Activated naive CD4-positive, alpha-beta T cell (primary cell): ENCODE measurements at places on chromosomes 7 and 10.

- no peak for DNase-seq
Measured at GRCh38 chr10:61708846-61709245, 46.1 kb downstream of the CABCOCO1 start.

- no peak for DNase-seq
Measured at GRCh38 chr7:116938678-116939077, 14.6 kb upstream of the ST7 start.

GRCh38 chr7:158286210-158286609 is 301.4 kb downstream of the PTPRN2 start:
- no peak for DNase-seq

DNA sequence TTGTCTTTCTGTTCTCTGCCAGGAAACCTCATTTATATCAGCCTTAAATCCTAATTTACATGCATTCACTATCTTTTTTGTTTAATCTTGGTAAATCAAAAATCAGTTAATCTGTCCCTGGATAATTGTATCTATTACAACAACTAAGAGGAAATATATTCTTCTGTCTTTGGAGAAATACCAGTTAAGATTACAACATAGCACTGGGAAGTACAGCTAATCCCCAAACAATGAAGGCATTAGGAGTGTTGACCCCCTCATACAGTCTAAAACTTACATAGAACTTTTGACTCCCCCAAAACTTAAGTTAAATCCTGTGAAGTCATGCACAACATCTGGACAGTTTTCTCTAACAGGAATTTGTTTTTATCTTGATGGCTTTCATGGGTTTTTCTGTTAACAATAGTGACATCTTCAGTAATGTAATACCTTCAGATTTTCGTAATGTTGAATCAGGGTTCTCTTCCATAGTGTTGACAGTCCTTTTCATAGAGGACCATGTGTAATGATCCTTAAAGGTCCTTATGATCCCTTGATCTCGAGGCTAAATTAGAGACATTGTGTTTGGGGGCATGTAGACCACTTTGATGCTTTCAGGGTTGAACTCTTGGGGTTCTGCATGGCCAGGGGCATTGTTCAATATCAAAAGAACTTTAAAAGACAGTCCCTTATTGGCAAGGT is 24.1 kb upstream of the ABCC2 start:
- no peak for DNase-seq
